ENCODE measurements at places on chromosomes 5 and 9.

DNA sequence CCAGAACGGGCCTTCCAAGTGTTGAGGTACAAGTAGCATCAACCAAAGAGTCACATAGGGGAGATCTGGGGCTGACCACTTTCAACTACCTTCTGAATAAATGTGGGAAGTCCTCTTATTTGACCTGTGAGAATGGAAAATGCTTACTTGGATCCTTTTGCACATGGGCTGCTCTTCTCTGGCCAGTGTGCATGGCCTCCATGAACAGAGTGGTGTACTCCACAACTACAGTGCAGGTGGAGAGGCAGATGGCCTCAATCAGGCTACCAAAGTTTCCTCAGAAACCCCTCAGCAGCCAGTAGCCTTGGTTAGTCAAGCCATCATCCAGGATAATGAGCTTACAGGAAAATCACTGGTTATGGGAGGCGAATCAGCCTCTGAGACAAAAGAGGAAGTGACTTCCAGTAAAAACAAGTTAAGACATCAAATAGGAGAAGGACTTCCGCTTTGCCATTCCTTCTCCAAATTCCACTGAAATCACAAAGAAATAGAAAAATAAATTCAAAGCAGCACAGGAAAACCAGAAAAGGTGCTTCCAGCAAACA is 18.3 kb upstream of the FCHO2 start:
- peak; percentile 56 for DNase-seq

DNA sequence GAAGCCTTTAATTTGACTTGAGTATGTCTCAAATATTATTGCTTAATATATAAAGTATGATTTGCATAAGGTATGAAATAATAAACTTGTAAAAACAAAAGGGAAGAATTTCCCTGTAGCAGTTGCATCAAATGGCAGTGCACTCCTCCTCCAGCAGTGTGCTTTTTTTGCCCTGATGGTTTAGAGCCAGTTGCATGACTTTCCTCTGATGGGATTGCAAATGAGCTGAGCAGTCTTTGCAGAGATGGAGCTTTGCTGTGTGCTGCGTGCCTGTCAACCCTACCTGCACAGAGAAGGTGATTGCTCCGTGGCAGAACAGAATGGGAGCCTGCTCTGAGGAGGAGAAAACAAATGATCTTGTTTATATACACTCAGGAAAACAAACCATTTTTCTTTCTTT is 22.7 kb upstream of the CATSPER3 start:
- DNase-seq: no peak

- DNase-seq: no peak
These were observed 10.0 kb upstream of the CAMK4 start for GRCh38 chr5:111214052-111214742.

DNA sequence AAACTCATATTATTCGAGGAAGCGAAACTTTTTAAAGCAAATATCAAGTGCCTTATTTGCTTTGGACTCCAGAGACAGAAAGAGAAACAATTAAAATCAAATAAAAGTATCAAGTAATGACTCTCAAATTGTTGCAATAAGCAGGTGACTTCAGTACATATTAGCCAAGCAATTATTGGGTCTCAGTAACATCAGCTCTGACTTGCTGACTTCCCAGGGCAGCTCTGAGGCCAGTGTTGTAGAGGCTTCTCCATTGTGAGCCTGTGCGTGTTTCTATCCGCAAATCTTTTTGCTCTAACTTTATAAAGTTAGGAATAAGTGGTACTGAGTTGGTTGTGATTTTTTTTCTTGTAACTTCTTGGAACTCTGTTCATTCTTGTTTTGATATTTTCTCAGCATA is 186.8 kb upstream of the PRLR start:
- DNase-seq: no peak

GRCh38 chr9:86721226-86721781 is 226.0 kb downstream of the GAS1 start:
- no peak for DNase-seq

DNA sequence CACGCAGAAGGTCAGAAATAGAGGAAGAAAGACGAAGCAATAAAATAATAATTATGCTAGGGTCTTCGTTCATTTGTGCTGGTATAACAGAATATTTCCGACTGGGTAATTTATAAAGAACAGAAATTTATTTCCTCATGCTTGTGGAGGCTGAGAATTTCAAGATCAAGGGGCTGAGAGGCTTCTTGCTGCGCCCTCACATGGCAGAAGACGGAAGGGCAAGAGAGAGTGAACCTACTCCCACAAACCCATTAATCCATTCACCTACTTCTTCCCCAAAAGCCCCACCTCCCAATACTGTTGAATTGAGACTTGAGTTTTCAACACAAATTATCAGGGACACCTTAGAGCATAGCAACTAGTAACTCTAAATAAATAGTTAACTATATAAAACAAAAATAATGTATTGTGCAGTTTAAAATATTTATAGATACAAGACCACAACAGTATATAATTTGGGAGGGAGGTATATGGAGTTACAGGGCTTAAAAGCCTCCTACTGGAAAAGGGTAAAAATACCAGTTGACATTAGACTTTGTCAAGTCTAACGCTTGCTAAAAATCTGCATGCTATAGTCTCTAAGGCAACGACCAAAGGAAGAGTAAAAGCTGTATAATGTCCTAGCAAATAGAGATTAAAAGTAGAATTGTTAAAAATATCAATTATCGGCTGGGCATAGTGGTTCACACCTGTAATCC is 40.3 kb upstream of the NAA35 start:
- peak; percentile 51 for DNase-seq

GRCh38 chr5:858726-859125 is 7.9 kb upstream of the ZDHHC11 start:
- DNase-seq: no peak

GRCh38 chr9:85603936-85604335 is 137.8 kb downstream of the AGTPBP1 start:
- no peak for DNase-seq

DNA sequence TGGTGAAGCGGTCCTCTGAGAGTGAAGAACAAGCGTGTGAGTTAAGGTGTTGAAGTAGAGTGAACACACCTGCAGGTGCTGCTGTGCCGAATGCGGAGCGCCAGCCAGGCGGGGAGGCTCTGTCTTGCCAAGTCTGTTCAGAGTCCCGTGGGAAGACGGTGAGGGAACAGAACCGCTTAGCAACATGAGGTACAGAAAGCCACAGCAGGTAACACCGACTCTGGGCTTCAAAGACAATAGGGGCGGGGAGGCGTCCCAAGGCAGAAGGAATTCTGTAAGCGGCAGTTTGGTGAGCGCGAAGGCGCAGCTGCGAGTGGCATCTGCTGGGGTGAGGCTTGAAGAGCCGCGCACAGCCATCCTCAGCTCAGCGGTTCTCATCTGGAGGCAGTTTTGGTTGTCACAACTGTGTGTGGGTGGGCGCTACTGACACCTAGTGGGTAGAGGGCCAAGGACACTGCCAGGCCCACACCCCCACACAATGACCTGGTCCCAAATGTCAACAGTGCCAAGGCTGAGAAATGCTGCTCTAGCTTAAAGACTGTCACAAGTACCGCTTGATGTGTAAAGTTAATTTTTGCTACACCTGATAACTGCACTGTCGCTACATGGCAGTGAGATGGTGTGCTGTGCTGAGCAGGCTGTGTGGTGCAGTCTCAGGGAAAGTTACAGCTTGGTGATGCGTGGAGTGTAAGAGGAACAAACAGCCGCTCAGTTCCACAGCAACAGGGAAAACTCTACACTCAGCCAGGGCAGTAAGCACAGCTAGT is 67.4 kb upstream of the TBC1D9B start:
- DNase-seq: peak; percentile 64

DNA sequence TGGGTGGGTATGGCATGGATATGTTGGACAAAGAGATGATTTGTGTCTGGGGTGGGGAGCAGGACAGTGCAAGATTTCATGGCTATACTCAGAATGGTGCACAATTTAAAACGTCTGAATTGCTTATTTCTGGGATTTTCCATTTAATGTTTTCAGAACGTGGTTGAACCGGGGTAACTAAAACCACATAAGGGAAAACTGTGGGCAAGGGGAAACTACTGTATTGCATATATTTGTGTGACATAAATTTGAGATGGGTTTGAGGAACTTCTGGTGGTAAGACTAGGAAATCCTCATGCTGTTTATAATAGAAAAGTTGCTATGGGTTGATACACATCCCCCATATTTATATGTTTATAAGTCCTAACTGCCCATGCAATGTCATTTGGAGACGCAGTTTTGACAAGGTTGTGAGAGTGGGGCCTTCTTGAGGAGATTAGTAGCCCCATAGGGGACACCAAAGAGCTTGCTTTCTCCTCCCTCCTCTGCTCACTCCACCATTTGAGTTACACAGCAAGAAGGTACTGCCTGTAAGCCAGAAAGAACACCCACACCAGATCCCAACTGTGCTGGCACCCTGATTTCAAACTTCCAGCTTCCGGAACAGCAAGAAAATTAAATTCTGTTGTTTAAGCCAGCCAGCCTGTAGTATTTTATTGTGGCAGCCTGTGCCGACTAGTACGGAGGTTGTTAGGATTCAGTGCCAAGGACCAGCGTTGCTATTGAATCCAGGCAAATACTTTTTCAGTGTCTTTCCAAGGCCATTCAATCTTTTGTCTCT is 2118.9 kb downstream of the MAT2B start:
- DNase-seq: no peak

DNA sequence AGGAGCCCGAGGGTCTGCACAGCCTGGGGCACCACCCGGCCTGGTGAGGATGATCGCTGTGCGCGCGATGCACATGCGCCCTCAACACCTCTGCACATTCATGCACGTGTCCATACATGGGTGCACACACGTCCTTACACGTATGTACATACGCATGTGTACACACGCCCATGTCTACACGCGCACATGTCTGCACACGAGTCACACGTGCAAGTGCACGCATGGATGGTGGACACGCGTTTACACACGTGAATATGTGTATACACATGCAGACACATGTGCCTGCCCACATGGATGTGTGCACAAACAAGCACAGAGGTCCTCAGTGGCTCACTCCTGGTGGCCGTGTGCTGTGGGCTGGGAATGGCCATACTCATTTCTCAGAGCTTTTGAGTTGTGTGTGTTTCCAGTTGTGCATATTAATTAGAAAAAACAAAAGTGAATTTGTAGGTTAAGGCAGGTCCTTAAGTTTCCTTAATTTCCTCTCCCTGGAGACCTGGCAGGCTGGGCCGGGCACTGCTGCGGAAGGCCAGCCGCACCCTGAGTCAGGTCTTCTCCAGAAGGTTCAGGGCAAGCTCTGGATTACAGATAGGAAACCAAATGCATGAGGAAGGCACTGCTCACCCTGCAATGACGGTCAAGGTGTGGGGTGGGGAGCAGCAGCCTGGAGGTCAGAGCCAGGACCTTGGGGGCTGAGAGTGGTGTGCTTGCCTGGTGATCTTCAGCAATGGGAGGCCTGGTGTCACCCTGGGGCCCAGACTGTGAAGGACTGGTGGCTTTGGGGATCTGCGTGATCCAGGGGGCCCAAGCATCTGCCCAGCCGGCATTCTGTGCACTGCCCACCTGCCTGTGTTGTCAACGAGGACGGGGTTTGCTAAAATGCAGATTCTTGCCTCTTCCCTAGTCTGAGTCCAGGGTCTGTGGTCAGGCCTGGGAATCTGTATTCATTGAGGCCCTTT is 1.3 kb upstream of the RNU6ATAC start:
- DNase-seq: peak; percentile 45

DNA sequence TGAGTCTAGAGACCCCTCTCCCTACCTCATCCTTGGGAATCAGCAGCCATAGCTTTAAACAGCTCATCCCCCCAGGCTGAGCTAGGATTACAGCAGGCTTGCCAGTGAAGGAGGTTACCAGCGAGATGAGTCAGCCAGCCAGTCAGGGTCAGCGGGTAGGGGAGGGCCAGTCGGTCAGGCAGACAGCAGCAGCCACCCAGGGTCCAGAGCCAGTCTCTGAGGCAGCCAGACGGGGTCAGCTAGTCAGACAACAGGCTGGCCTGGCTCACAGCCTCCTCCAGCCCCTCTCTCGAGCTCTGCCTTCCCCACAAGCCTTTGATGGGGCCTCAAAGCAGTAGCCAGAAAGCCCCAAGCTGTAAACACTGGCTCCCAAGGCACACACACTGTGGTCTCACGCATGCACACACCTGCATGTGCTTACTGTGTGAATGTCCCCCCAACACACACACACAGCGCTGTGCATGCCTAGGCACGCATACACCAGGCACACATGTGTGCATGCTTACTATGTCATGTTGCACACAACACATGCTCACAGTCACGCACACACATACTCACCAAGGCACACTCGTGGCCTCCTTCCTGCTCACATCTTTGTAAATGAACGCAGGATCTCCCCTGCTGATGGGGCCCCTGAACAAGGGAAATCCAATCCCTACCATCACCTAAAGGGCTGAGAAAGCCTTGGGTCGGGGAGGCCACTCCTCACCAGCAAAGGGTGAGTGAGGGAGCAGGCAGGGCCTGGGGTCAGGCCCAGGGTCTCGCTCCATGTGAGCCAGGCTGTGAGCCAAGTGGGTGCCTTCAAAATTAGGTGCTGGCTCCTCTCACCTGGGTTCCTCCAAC is 28.2 kb upstream of the CPLX2 start:
- peak; percentile 96 for DNase-seq

DNA sequence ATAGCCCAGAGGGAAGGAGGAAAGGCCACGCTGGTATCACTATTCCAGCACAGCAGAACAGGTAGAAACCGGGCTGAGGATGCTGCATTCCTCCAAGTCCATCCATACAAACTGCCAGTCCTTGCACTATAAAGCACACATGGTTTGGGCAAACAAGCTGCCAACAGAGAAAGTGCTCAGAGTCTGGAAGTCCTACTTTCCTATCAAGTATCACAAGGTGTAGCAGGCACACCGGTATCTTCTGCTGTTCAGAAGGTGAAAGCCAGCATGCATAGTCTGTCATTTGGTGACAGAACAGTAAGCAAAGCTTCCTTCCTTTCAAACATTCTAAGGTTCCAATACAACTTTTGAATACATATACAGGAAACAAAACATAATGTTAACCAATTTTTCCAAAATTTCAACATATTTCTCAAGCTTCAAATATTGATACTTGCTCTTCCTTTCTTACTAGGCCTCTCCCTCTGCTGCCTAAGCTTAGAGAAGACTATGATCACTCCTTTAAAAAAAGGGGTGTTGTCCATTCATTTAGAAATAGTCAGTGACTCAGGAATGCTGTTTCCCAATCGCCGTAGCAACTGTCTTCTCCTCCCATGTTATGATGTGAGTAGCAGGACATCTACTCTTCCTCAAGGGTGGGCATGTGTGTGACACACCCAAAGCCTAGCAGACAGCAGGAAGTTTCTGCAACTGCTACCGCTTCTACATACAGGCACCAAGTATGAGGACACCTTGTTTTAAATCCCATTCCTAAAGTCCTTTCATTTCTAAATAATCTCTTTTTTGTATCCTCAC is 14.7 kb downstream of the DIAPH1 start:
- no peak for DNase-seq

- no peak for DNase-seq
These were observed 28.3 kb downstream of the JAK2 start for GRCh38 chr9:5013374-5013773.

DNA sequence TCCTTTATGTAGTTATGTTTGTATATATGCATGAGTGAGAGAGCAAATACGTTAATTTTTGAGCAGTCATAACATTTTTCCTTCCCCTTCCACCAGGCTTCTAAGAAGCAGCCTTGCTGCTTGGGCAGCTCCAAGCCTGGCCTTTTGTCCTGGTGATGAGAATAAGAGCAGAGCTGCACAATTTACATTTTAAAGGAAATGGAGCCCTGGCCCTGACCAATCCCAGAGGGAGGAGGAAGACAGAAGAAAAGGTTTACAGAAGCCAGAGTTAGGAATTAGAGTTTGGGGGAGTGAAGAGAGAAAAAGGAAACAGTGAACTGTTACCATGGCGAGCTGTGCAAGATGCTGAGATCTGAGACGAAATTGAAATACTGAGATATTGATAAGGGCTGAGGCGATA is 25.3 kb upstream of the EFNA5 start:
- DNase-seq: no peak

All from WERI-Rb-1 (cell line).